ENCODE measurements at places on chromosomes 5 and 9. TPM values are rescaled to one million over a fixed set of nuclear protein-coding genes. Genes with fewer than 3 reads are reported as not detected.

ALAD gene
- 5.1 TPM for total RNA-seq

AQP7 gene
- not detected for total RNA-seq

PCSK5 gene
- total RNA-seq: 23.2 TPM

FAM240B gene
- total RNA-seq: not detected

SHB gene
- total RNA-seq: 43.8 TPM

PCDHB2 gene
- 0.17 TPM for total RNA-seq

NCS1 gene
- total RNA-seq: 77.7 TPM

LCN6 gene
- total RNA-seq: not detected

LECT2 gene
- not detected for total RNA-seq

SPINK4 gene
- total RNA-seq: not detected

PCDHA11 gene
- not detected for total RNA-seq

CARTPT gene
- total RNA-seq: not detected

DCANP1 gene
- total RNA-seq: not detected

TMEM174 gene
- not detected for total RNA-seq

TOPORS gene
- 18.5 TPM for total RNA-seq

PCDHGB1 gene
- total RNA-seq: 0.29 TPM

ACTBL2 gene
- total RNA-seq: 2.2 TPM

TAF1L gene
- not detected for total RNA-seq

SPINK6 gene
- total RNA-seq: not detected

CTSL gene
- total RNA-seq: 80.9 TPM

LCN9 gene
- total RNA-seq: not detected

SLC4A9 gene
- not detected for total RNA-seq

DNM1 gene
- total RNA-seq: 16.7 TPM

SLC6A7 gene
- not detected for total RNA-seq

MARVELD2 gene
- total RNA-seq: 13.1 TPM

DMGDH gene
- 1.9 TPM for total RNA-seq

SLC36A2 gene
- total RNA-seq: not detected

GHR gene
- total RNA-seq: 0.17 TPM

KCNN2 gene
- total RNA-seq: 0.22 TPM

UBAP1 gene
- total RNA-seq: 37.4 TPM

CD274 gene
- 16.1 TPM for total RNA-seq

SLCO6A1 gene
- not detected for total RNA-seq

HDAC3 gene
- total RNA-seq: 55.2 TPM

FGF1 gene
- total RNA-seq: 4.7 TPM

SPINK13 gene
- 0.58 TPM for total RNA-seq

FRRS1L gene
- 0.69 TPM for total RNA-seq

DMRT2 gene
- 0.35 TPM for total RNA-seq

GABRA6 gene
- total RNA-seq: not detected

Measured in epithelial cell of proximal tubule (primary cell).